CD4-positive, alpha-beta T cell treated with Interferon alpha-2 for 1 hour (primary cell): ENCODE measurements at places on chromosomes 13 and 19.
A peak's percentile ranks its signal among the peaks of the same experiment; 100 is the strongest.

DNA sequence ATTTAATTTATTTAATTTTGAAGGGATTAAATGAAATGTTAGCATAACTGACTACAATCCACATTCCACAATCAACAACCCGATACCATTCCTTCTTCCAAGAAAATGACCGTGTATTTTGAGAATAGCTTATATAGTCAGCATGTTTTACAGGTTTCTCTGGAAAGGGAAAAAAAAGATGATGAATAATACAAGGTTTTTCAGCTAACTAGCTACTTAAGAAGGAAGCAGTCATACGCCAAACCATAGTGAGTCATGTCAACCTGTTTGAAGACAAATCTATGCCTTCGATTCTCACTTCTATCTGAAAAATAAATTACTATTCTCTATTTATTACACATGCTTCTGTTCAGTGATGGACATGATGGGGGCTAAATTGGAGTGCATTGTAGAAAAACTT is 258.6 kb downstream of the EFNB2 start:
- DNase-seq: no peak

DNA sequence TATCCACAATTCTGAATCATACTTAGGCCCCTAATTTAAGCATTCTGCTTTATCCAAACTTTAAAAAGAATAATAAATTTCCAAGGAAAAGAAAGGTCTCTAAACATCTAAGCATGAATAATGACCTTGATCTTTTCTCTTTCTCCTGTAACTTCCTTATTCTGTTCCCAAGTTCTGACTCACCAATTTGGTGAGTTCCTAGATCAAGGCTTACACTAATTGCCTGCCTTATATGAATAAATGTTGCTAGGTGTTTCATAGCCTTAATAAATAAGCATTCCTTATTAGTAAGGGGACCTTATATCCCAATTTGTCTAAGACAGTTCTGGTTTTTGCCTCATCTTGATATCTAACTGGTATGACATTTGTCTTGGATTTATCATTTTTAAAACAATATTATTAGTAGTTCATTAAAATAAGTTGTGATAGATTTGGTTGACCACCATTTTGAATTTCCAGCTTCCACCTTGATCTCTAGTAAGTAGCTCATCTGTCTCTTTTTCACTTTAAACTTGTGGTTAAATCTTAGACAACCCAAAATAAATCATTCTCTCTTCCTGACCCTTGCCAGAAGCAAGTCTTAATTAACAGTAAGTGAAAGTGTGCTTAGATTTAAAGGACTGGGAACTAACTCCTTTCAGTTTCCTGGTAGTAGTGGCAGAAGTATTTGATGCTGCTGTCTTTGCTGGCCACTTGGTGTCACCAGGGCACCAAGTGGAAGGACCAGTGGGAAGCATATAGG is 121.2 kb upstream of the MLNR start:
- no peak for DNase-seq

DNA sequence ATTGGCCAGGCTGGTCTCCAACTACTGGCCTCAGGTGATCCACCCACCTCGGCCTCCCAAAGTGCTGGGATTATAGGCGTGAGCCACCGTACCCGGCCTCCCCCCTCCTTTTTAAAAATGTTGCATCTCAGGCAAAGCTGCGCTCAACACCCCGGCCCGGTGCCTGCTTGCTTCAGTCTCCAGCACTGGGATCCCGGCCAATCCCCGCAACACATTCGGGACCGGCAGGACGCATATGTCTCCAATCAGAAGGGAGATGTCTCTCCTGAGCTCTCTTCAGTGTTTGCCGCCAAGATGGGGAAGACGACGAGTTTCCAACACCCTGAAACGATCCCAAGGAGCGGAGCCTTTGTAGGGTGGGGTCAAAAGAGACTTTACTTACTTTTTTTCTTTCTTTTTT is 16.1 kb downstream of the GNG7 start:
- no peak for DNase-seq

- peak; percentile 55 for DNase-seq
Measured at GRCh38 chr19:495402-496111, 729 bp upstream of the MADCAM1 start.

DNA sequence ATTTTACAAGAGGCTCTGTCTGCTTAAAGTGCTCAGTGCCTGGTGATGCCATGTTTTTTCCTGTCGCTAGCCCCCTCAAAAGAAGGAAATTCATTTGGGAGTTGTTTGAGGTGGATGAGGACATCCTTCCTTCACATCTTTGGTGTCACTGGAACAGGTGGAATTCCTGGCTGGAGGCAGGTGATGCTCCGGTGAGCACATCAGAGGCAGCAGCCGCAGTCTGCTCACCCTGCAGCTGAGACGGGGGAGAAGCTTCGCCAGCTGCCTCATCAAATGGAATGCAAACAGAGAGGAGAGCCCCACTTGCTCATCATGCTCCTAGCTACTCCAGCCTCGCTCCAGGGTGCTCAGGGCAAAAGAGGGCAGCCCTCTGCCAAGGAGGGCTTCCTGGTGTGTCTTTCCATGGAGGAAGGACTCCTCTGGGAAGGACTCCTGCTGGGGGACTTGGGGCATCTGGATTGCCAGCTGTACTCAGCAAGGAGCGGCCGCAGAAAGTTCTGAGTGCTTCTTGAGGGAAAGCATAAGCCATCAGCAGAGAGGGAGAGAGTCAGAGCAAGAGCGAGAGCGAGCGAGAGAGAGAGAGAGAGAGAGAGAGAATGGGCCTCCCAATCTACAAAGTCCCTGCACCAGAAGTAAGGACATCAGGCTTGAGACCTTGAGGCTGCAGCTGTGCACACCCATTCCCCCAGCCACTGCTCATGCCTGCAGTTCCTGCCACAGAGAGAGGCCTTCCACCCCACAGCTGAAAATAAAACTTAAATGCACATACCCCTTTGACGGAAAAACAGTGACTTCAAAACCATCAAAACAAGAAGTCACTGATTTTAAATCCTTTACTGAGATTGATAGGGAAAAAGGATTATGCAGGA is 74.3 kb upstream of the UBL3 start:
- DNase-seq: no peak

DNA sequence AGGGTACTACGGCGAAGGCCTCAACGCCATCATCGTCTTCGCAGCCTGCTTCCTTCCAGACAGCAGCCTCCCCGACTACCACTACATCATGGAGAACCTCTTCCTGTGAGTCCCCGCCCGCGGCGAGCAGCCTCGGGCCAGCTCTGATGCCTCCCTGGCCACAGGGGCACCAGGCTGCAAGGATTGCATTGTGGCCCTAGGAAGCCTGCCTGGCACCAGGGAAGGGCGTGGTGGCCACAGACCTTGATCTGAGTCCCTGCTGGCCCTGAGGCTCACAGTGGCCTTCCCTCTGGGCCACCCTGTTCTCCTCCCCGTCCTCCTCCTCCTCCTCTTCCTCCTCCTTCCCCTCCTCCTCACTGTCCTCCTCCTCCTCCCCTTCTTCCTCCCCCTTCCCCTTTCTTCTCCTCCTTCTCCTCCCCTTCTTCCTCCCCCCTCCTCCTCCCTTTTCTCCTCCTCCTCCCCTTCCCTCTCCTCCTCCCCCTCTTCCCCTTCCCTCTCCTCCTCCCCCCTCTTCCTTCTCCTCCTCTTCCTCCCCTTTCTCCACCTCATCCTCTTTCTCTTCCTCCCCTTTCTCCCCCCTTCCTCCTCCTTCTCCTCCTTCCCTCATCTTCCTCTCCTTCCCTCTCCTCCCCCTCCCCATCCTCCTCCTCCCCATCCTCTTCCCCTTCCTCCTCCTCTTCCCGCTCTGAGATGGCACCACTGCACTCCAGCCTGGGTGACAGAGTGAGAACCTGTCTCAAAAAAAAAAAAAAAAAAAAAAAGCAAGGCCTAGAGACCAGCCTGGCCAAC is 24.4 kb upstream of the NMRK2 start:
- DNase-seq: no peak

GRCh38 chr13:76667551-76667950 is 218.7 kb downstream of the KCTD12 start:
- peak; percentile 10 for DNase-seq

GRCh38 chr19:53659292-53659691 is 27.5 kb downstream of the DPRX start:
- DNase-seq: peak; percentile 1

GRCh38 chr19:51417810-51418157 is 342 bp upstream of the SIGLEC10 start:
- DNase-seq: no peak

DNA sequence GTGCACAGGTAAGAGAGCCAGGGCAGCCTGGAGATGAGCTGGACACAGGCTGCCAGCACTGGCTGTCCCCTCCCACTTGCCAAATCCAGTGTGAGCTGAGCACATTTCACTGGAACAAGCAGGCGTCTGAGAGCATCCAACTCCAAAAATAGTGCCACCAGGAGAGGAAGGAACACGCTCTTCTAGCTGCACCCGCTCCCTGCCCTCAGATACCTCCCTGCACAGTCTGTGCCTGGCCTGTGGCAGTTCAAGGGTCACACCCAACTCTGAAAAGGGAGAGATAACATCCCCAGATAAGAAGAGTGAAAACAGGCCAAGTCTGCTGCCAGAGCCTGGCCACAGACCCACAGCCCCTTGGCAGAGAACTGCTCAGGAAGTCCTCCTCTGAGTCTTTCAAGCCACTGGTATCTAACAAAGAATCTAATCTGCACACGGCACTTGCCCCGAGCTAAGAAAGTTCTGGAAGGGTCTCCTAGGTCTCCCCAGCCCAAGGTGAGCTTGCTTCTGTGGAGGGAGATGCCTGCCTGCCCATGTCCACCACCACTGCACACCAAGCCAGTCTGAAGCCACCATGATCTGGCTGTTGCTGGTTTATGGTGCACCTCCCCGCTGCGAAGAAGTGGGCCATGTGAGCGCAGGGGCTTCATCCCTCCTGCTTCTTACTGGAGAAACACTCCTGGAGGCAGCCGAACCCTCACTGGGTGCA is 14.7 kb downstream of the ELL start:
- DNase-seq: no peak

- no peak for DNase-seq
Measured at GRCh38 chr13:24328145-24328544, 18.8 kb downstream of the C1QTNF9 start.

- no peak for DNase-seq
Measured at GRCh38 chr19:15283141-15283883, 49.0 kb downstream of the BRD4 start.

DNA sequence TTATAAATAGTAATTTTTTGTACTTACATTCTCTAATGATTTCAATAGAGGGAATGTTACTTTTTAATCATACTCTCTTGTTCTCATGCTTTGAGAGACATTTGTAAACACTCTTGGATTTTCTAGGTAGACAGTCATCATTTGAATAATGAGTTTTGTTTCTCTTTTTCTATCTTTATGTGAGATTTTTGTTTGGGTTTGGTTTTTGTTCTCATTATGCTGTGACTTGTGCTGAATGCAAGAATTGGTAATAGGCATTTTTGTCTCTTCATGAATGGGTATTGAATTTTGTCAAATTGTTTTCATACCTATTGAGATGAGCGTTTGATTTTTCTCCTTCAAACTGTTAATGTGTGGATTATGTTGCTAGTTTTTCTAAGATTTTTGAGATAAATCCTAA is 56.8 kb upstream of the GPR183 start:
- no peak for DNase-seq

DNA sequence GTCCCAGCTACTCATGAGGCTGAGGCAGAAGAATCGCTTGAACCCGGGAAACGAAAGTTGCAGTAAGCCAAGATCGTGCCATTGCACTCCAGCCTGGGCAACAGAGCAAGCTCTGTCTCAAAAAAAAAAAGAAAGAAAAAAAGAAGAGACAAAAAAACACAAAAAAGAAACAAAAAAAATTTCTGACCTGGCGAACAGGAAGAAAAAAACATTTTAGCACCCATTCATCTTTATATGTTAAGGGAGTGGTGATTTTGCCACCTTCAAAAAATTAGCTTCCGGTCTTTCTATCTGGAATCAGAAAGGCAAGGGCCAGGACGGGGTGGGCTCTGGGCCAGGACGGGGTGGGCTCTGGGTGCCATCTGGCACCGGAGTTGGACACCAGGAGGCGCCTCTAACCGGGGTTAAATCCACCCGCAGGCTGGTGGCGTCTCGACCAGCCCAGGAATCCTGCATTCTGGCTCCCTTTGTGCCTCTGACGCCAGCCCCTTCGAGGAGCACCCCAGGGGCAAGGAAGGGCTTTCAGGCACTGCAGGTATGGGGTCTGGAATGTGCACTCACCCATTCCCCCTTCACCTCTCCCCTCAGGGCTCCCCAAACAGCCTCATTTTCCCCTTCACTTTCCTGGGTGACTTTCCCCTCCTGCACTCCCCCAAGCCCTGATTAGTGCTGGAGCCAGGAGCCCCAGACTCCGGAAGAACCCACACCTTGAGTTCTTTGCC is 10.4 kb upstream of the ZSWIM4 start:
- DNase-seq: peak; percentile 78

DNA sequence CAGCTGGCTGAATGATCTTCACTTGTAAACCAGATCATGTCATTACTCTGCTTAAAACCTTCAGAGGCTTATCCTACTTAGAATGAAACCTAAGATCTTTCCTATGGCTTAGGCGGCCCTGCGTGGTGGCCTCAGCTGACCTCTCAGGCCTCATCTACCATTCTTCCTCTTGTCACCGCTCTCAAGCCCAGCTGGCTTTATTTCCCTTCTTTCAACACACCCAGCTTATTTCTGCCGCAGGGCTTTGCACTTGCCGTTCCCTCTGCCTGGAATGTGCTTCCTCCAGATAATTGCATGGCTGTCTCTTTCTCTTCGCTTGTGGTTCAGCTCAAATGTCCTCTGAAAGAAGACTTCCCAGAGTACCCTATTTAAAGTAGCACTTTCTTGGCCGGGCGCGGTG is 3.6 kb upstream of the ASF1B start:
- DNase-seq: no peak

DNA sequence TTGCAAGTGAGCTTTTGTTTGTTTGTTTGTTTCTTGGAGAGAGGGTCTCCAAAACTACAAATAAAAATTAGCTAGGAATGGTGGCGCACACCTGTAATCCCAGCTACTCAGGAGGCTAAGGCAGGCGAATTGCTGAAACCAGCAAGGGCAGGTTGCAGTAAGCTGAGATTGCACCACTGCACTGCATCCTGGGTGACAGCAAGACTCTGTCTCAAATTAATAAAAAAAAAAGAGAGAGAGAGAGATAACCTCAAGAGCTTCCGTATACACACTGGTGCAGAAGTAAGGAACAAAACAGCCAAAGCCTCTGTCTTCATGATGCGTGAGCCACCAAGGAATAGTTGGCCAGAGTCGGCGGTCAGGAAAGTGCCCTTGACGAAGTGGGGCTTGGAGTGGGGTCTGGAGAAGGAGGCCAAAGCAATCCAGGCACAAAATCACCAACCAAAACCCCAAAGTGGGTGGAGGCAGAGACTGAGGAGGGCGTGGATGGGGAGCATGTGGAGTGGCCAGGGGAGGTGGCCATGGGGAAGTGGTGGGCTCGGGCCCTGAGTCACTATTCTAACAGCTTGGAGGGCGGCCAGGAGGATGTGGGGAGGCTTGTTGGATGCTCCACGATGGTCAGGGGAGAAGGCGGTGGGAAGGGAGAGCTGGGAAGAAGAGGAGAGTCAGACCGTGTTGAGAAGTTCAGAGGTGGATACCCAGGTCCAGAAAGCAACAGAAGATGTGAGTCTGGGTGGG is 21.2 kb upstream of the TOMM40 start:
- DNase-seq: no peak
